ENCODE measurements at places on chromosomes 12 and 14.

- no peak for DNase-seq
These were observed 3.6 kb upstream of the FZD10 start for GRCh38 chr12:130158754-130159059.

DNA sequence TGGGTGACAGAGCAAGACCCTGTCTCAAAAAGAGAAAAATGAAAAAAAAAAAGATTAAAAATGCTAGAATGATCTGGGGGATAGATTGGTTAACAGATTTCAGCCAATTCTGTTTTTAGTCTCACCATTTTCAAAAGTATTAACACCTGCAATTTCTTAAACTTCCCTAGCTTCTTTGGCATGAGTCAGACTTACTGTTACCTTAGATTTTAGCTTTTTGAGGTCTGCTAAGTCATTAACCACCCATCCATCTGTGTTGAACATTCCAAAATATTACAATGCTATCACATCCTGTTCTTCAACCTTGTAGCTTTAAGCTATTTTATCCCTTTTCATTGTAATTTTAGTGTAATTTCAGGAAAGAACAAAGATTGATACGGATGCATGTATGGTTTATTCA, 59.3 kb downstream of the PPP1R13B start:
- DNase-seq: no peak

GRCh38 chr12:79547044-79547734, 143.6 kb downstream of the PAWR start:
- no peak for DNase-seq

DNA sequence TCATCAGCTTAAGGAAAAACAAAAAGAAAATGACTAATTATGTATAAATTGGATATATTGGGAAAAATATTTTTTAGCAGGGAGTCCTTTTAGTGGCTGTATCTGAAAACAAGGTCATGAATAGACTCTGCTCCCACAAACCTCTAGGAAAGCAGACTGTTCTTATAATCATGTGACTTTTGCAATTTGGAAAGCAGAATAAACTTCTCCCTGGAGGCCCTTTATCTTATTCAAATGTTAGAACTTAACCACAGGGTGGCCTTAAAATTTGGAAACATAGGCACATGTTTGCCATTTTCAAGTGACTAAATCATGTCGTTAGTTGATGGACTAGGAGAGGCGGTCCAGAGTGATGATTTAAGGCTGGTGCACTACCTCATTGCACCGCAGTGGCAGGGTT, 196.6 kb upstream of the KRR1 start:
- DNase-seq: no peak

DNA sequence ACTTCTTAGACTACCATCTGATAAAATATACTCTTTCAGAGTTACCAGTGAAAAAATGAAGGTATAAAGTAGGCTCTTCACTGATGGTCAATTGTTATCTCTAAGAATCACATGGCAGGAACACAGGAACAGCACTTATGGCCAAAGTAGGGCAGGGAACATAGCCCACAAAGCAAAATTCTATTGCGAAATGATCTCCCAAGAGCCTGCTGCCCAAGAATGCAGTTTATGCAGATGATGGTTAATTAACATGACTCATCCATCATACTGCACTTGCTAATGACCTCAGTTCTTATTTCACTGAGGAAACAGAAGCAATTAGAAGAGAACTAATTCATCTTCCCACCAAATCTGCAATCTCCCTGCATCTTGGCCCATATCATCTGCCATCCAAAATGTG, 133.8 kb downstream of the SLC2A13 start:
- no peak for DNase-seq

GRCh38 chr12:10279937-10280336, 27.7 kb upstream of the KLRD1 start:
- no peak for DNase-seq

GRCh38 chr14:96581902-96582301, 79.7 kb downstream of the PAPOLA start:
- no peak for DNase-seq

DNA sequence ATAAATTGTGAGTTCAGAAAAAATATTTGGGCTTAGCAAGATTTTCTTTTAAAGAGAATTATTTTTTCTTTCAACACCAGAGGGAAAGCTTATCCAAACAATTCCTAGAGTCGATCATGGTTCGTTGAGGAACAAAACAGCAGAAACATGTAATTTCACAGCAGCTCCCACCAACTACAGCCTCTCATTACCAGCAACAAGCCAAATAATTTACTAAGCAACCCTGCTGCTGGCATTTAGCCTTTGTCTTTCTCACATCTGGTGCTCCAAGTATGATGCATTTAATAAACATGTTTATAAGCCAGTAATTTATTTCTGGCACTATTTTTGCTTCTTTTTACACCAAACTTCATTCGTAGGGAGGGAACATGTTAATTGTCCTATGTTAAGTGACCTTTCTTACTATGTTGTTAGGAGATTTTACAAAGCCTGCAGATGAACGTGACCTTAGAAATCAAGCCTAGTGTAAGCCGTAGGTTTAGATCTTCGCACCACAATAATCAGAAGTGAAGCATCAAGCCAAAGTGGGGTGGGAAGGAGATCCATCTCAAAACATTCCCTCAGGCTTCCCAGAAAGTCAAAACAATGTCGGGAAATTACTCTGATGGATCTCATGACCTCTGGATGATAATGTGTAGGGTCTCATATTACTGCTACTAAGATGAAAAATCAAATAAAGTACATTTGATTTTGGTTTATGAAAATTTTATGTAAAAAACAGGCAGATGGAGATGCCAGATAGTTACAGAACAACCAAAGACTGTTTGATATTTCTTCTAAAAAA, 128.4 kb downstream of the RPAP3 start:
- DNase-seq: no peak

DNA sequence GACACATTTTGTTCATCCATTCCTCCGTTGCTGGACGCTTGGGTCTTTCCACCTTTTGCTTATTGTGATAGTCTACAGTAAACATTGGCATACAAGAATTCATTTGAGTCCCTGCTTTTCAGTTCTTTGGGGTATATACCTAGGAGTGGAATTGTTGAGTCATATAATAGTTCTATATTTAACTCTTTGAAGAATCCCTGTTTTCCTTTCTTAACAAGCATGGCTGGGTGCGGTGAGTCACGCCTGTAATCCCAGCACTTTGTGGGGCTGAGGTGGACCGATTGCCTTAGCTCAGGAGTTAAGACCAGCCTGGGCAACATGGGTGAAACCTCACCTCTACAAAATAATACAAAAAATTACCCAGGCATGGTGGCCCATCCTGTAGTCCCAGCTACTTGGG, 75.4 kb downstream of the CCDC92 start:
- DNase-seq: no peak

DNA sequence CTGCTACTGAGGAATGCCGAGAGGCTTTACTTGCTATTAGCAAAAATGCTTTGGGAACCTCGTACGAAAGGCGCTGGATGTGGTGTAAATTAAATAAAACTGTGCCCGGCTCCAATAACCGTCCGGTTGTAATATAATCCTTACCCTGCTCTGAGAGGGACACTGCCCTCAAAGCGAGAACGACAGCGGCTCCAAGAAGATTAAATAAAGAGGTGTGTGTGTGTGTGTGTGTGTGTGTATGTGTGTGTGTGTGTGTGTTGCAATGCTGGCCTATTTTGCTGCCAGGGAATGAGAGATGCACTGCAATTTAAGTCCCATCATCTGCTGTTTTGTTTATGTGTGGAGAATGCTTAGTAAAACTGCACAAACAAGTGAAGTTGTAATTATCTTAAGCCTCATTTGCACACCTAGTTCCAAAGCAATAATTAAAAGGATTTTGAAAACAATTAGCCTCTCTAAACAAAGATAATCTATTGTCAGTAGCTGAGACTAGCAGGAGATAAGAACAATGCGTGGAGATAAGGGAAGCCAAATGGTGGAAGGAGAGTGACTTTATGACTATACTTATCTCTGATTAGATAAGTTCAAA, 1.2 kb upstream of the SIX1 start:
- DNase-seq: no peak

GRCh38 chr12:57887631-57888408, 41.3 kb upstream of the CTDSP2 start:
- no peak for DNase-seq

DNA sequence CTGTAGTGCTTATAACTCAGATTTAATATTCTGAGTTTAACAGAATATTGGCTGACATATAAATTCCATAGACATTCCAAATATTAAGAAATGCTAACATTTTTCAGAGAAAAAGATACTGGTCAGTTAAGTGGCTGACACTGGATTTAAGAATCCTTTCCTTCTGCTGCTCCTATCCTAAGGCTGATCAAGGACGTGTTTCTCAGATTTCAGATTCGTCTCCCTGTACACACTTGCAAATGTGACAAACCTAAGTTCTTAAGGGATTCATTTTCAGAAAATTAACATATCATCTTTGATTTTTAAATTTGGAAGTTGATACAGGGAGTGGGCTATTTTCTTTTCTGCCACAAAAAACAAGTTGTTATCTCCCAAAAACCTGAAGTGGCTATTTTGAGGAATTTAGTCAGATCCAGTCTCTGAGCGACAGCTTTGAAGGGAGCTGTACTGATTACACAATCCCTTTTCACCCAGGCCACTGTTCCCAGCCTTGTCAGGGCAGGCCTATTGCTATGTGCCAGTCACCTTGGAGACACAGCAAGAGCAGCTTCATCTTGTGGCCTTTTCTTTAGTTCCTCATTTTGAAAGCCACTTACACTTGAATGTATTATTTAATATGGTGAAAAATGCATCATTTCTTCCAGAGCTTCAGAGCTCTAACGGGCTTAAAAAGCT, 370.6 kb downstream of the KCNH5 start:
- DNase-seq: no peak

DNA sequence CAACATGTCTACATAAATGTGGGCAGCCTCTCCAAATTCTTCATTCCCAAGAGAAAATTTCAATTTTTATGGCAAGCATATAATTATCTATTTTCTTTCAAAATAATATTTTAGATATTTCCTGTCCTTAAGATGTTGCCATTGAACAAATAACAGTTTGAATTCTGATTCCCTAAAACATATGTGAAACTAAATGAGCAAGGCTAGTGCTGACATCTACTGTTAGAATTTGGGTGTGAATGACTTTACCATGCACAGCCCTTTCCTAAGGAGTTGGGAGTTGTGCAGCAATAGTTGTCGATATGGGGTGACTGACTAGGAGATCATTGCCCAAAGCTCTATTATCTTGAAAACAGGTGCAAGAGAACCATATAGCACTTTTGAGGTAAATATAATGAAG, 108.2 kb upstream of the SLC38A4 start:
- no peak for DNase-seq

GRCh38 chr14:31336646-31337045, 83.7 kb downstream of the HEATR5A start:
- DNase-seq: no peak

DNA sequence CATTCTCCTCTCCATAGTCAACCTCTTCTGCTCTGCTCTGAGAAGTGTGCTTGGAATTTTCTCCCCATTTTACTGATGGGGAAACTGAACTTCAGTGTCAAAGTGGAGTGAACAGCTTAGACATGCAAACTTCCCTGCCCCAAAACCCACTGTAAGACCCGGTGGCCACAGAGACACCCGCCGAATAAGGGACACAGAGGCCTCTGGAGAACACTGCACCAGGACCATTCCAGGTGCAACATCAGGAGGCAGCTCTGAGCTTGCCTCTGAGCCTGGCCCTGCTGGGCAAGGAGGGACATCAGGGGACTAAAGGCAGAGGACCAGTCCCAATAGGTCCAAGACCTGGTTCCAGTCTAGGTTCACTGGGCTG, 1.7 kb downstream of the HDAC7 start:
- no peak for DNase-seq

- DNase-seq: no peak
These were observed 48.6 kb upstream of the PPM1H start for GRCh38 chr12:62983594-62983993.

GRCh38 chr12:114371250-114371649, 34.7 kb downstream of the TBX5 start:
- DNase-seq: no peak

Data from activated CD4-positive, CD25-positive, alpha-beta regulatory T cell treated with anti-CD3 and anti-CD28 coated beads, Interleukin-2, amount 50 U/mL, for 72 hours (primary cell).